Gastrocnemius medialis (tissue), 4 donors: ENCODE measurements at places on chromosomes 3 and 15. TPM values are rescaled to one million over a fixed set of nuclear protein-coding genes. Genes with fewer than 3 reads are reported as not detected.

Gene TRPM1
- not detected for total RNA-seq

Gene STT3B
- 62.4 TPM for total RNA-seq

Gene SAMD7
- total RNA-seq: not detected

Gene FYTTD1
- total RNA-seq: 77.7 TPM

Gene CHRM5
- total RNA-seq: not detected

Gene ERICH6
- not detected for total RNA-seq

Gene A4GNT
- not detected for total RNA-seq

Gene USP50
- not detected for total RNA-seq

Gene CELSR3
- total RNA-seq: 0.25 TPM

Gene CCR3
- not detected for total RNA-seq

Gene SLC22A14
- 0.31 TPM for total RNA-seq

Gene SCAMP5
- total RNA-seq: not detected

Gene TUSC2
- 43.5 TPM for total RNA-seq

Gene ZIC4
- total RNA-seq: 0.47 TPM

Gene GOLGA8R
- 1.0 TPM for total RNA-seq

Gene HYAL2
- total RNA-seq: 67.7 TPM

Gene CPNE4
- not detected for total RNA-seq

Gene MCTP2
- 2.0 TPM for total RNA-seq

Gene SECISBP2L
- 27.5 TPM for total RNA-seq

Gene PEX5L
- total RNA-seq: not detected

Gene NR2E3
- not detected for total RNA-seq

Gene COL6A6
- total RNA-seq: 0.10 TPM

Gene C3orf49
- not detected for total RNA-seq

Gene LARP6
- 20.6 TPM for total RNA-seq

Gene ATP13A5
- total RNA-seq: not detected

Gene SNTN
- total RNA-seq: not detected
